ENCODE measurements at places on chromosomes 2 and 18. TPM values are rescaled to one million over a fixed set of nuclear protein-coding genes. Genes with fewer than 3 reads are reported as not detected.

Gene CNOT11
- 68.6 TPM for total RNA-seq

Gene CYP27A1
- 14.3 TPM for total RNA-seq

Gene KCNK3
- total RNA-seq = 0.11 TPM

Gene EFHD1
- total RNA-seq = 3.8 TPM

Gene TSHZ1
- 8.2 TPM for total RNA-seq

Gene OSR1
- total RNA-seq = 0.44 TPM

Gene TOGARAM2
- 0.18 TPM for total RNA-seq

Gene RAMP1
- total RNA-seq = 0.17 TPM

Gene CDH2
- 106 TPM for total RNA-seq

Gene AP1S3
- total RNA-seq = 3.3 TPM

Gene PMAIP1
- total RNA-seq = 131 TPM

GRCh38 chr2:9623151-9623550 is 7.6 kb downstream of the YWHAQ start:
- no peak for DNase-seq

- no peak for DNase-seq
Measured at GRCh38 chr18:62811674-62812073, 96.3 kb downstream of the PHLPP1 start.

GRCh38 chr2:172977270-172978062 is 98.2 kb upstream of the MAP3K20 start:
- peak; percentile 31 for DNase-seq

- DNase-seq = no peak
Measured at GRCh38 chr2:160467086-160467485, 26.5 kb downstream of the RBMS1 start.

GRCh38 chr2:113283704-113284284 is 5.1 kb upstream of the PAX8 start:
- DNase-seq = no peak

DNA sequence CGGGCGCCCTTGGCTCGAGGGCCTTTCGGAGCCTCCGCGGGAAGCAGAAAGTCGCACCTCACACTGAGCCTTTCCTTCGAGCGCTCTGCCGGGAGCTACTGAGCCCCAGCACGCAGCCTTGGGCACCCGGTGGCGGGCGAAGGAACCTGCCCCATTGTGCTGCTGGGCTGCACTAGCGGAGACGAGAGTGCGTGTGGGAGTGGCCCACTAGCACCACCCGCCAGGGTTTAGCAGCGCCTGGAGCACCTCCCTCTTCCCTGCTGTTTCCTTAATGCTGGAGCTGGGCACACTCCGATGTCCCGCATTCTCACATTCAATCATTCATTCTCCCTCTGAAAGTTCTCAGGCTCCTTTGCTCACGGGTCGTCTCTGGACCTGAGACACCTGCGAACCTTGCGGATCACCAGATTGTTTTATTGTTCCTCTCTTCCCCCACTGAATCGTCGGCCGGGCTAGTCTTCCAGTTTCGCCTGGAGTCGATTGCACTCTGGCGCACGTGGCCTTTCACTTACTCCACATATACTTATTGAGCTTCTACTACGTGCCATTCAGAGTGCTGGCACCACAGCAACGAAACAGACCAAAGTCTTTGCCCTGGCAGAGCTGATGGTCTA is 8.5 kb upstream of the PAX3 start:
- peak; percentile 78 for DNase-seq

- DNase-seq = no peak
Measured at GRCh38 chr2:42890791-42891355, 98.5 kb upstream of the HAAO start.

- DNase-seq = peak; percentile 50
Measured at GRCh38 chr18:3995476-3996102, 459.5 kb downstream of the DLGAP1 start.

DNA sequence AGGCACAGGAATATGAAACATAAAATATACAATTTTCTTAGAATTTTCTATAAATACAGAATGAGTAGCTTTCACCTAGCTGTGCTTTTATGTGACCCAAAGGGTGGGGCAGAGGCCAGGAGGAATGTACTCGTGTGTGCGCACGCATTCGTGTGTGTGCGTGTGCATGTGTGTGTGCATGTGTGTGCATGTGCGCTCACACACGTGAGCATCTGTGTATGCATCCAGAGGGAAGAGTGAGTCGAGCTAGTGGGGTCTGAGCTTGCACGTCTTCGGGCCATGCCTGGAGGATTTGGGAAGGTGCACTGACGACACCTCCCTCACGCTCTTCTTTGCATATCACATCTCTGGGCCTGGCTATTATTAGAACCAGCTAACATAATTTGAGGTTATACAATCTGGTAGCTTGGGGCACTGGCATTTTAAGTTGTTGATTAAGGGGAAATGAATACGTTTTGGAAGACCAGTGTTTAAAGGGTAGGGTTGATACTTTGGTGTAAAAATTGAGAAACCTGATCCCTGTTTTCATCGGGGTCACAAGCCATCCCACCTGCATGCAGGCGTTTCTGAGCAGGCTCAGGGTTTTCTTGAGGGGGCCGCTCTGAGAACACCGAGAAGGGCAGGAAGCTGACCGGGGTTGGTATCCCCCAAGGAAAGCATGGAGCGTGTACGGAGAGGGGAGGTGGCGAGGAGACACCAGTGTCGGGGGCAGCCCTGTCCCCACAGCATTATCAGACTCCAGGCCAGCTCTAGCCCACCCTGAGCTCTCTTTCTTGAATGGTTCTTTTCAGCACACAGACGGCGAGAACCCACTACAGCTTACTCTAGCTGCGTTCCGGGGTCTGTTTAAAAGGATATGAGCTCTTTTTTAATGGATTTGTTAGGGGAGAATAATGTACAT is 85.3 kb downstream of the LRRFIP1 start:
- no peak for DNase-seq

DNA sequence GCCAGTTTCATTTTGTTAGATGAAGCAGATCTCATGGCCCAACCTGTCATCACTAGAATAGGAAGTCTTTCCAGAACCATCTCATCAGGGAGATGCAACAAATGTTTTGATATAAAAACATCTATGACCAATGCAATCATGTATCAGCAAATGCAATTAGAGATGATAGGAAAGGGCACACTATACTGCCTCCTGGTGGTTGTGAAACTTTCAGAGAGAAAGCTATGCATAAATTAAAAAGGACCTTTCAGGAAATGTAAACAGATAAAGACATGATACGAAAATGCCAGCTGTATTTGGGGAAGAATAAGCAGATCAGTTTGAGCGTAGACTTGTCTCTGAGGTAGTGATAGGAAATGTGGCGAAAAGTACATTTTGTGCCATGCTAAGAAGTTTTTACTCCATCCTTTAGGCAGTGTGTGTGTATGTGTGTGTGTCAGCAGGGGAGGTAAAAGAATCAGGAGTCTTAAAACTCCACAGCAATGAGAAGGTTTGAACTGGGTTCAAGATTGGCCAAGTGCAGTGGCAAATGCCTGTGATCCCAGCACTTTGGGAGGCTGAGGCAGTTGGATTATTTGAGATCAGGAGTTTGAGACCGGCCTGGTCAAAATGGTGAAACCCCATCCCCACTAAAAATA is 479.3 kb downstream of the CPS1 start:
- DNase-seq = peak; percentile 0

DNA sequence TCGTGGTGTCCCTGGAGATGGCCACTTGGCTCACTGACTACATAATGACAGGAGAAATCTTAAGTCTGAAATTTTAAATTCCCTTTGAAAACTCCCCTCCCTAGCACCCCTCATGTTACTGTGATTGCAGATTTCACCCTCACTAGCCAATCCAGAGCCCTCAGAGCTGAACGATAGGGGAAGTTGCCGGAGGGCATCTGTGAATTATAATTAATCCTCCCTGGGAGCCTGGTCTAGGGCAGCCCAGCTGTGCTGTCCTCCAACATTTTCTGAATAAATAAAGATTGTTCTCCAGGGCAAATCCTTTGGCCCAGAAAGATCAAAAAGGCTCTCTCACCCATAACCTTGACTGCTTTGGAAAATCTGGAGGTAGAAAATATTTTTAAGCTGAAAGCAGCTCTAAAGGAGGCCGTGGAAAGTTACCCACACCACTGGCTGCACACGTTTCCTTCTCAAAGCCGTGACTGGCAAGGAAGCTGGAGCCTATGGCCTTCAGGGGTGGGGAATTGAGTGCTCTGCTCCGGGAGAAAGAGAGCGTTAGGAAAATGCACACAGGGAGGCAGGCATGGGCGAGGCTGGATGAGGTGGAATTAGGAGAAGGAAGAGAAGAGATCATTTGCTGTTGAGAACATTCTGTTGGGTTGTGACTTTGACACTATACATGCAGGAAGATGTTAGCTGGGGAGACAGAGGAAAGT is 68.9 kb upstream of the CNGA3 start:
- no peak for DNase-seq

GRCh38 chr2:138708682-138709241 is 71.4 kb downstream of the NXPH2 start:
- no peak for DNase-seq

DNA sequence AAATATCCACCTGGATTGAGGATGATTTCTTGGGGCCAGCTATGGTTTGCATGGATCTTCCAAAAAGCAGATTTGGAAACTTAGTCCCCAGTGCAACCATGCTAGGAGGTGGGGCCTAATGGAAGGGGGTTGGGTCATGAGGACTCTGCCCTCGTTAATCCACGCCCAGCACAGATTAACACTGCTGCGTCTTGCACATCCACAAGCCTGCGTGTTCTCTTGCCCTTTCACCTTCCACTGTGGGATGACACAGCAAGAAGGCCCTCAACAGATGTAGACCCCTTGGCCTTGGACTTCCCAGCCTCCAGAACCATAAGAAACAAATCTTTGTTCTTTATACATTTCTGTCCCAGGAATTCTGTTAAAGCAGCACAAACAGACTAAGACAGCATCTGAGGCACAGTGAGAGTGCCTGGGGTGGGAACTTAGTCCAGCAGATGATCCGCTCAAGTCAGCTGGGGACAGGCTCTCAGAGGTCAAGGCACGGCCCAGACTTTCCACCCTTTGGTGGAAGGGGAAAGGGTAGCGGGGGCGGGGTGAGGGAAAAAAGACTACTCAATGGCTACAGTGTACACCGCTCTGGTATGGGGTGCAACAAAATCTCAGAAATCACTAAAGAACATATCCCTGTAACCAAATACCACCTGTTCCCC is 2.4 kb downstream of the RAB17 start:
- DNase-seq = peak; percentile 63

GRCh38 chr18:66769375-66769774 is 165.5 kb upstream of the CDH19 start:
- no peak for DNase-seq

DNA sequence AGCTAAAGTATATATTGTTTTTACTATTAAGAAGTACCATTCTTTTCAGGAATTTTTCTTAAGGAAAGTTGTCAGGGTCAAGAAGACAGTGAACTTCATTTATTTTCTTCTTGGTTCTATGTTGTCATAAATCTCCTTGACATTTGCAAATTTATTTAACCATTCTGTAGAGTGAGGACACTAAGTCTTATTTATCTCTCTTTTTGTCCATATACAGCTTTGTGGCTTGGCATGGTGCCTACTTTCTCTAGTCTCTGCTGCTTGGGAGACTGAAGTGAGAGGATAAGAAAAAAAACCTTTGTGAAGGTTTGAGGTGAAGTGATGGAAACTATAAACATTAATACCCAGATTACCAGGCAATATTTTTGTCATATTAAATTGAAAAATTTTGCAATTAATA is 1389.4 kb downstream of the SUCLG1 start:
- no peak for DNase-seq

DNA sequence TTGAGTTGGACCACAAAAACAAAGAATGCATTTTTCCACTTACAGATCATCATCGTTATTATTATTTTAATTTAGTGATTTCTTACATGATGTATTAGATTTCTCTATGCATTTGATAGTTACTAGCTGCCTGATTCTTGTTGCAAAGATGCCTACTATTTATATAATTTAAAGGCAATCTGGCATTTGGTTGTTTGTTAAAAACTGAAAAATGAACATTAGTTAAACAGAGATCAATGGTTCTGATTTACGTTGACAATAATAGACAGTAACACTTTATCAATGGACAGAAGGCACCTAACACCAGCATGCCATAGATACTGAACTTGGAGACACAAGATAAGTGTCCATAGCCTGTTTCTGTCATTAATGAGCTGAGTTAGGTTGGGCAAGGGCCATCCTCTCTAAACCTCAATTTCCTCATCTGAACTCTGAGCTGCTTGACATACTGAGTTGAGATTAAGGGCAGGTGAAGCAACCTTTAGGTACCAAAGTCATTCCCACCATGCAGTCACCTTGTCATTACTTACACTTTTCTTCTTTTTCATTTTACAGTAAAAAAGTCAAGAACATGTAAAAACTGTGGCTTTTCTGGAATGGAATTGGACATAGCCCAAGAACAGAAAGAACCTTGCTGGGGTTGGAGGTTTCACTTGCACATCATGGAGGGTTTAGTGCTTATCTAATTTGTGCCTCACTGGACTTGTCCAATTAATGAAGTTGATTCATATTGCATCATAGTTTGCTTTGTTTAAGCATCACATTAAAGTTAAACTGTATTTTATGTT is 3.1 kb downstream of the CCL20 start:
- DNase-seq = no peak

- no peak for DNase-seq
Measured at GRCh38 chr2:214393796-214394195, 17.1 kb upstream of the VWC2L start.

- DNase-seq = no peak
Measured at GRCh38 chr2:68726608-68727367, 7.8 kb upstream of the ARHGAP25 start.

- no peak for DNase-seq
Measured at GRCh38 chr18:68429841-68430240, 285.1 kb downstream of the TMX3 start.

DNA sequence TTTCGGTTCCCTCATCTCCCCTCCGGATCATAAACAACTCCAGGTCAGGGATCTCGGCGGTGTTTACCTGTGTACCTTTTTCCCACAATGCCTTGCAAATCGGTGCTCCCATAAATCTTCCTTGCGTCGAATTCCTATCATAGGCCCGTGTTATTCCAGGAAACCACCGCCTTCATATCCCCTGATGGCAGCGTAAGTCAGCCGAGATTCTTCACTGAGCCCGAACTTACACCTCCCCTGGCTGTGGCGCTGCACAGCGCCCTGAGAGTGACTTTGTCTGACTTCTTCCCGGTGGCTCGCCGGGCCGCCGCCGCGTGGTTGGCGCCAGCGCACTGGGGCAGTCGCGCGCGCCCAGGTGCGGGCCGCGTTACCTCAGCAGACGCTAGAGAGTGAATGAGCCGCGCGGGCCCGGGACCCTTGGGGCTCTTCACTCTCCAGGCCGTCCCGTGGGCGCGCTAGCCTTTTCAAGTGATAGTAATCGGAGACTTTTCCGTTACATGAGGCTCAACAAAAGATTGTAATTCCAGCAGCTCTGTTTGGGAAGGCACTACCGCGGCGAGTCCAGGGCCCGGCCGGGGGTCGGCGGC is 101.6 kb downstream of the SPTBN1 start:
- no peak for DNase-seq
